ENCODE measurements at places on chromosomes 1 and 21.

DNA sequence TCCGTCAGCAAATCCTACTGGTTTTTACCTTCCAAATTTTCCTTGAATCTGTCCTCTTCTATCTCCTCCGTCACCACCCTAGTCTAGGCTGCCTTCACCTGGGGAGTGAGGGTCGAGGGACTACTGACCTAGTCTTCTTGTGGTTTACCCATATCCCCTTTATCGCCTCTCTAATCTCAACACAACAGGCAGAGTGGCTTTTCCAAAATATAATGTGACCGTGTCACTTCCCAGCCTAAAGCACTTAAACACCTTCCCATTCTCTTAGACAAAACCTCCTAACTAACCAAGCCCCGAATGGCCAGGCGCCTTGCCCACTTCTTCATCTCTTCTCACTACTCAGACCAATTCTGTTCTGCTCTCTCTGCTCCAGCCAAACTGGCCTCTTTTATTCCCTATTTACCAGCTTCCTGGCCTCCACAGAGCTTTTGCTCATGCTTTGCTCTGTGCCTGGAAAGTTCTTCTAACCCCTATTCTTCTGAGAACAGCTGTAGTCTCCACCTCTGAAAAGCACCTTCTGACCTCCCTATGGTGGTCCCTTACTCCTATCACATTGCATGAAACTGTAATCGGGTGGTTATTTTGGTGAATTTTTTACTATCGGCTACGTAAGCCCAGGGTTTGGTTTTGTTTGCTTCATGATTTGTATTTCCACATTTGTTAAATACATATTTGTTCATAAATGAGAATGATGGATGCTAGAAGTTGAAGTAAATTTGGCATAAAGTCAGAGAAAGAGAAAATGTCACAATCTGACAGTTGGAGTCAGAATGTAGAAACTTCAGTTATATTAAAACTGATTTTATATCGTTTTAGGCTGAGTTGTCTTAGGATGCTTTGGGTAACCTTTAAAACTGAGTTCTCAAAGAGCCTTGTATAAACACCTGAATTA lies 1.2 kb upstream of the NBPF1 start:
- no peak for DNase-seq

DNA sequence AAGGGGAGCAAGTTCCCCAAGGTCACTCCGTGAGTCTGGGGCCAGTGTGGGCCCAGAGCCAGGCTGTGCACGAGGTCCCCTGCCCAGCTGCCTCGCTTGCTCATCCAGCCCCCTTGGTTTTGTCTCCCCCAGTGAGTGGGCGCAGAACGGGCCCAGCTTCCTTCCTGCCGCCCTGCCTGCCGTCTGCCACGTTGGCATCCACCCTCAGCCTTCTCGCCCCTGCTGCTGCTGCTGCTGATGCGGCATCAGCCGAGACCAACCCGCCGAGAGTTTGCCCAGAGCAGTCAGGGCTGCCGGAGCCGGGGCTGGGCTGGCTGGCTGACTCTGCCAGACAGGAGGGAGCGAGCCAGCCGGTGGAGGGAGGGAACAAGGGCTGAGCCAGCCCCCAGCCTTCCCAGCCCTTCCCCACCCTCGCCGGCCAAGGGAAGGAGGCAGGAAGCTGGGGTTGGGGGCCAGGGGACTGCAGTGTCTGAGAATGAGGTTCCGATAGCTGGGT lies 31.4 kb upstream of the WASF2 start:
- DNase-seq = peak; percentile 32

DNA sequence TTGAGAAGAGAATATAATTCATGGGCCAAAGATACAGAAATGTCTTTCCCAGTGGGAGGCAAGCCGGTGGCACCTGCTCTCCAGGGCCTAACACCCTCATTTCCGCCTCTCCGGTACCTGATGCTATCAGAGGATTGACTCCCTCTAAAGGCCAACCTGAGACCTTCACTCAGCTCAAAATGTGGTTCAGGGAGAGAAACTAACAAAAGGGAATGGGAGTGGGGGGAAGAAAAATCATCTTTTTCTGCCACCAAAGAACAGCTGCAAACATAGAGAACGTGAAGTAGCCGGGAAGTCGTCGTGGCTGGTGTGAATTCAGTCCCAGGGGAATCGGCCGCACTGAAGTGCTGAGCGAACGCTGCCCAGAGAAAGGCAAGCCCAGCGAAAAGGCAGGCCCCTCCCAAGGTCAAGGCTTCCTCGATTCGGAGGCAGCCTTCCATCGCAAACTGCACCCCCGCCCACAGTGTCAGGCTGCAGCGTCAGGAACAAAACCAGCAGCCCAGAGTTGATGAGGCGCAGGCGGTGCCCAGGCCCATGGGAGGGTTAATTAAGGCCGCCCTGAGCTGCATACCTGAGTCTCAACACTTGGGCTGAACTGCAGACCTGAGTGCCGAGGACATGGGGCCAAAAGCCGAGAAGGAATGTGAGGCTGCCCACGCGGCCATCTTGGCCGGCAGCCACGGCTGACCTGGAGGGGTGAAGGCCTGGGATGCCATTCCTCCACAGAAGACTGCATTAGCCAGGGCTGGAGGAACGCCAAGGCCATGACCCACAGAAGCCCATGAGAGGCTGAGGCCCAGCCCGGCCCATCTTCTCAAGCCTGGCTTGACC lies 160.2 kb downstream of the PSMG1 start:
- no peak for DNase-seq

DNA sequence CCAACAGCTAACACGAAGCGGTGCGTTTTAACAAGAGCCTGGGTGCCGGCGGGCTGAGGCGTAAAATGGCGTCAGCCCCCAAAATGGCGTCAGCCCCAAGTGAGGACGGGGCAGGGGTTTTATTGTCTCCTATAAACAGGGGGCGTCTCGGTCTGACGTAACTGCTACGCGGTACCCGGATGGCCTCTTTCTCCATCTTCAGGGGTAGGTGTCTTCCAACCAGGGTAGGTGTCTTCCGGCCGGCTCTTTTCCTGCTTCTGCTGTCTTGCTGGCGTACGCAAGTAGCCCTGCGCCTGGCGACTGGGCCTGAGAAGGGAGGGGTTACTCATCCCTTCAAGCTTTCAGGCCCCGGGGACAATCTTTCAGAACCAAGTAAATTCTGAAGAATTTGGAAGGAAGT lies 45.3 kb downstream of the LGR6 start:
- no peak for DNase-seq

GRCh38 chr1:221911714-221912113 lies 169.8 kb upstream of the DUSP10 start:
- no peak for DNase-seq

- no peak for DNase-seq
Measured at GRCh38 chr1:111850109-111850508, 94.4 kb downstream of the DDX20 start.

DNA sequence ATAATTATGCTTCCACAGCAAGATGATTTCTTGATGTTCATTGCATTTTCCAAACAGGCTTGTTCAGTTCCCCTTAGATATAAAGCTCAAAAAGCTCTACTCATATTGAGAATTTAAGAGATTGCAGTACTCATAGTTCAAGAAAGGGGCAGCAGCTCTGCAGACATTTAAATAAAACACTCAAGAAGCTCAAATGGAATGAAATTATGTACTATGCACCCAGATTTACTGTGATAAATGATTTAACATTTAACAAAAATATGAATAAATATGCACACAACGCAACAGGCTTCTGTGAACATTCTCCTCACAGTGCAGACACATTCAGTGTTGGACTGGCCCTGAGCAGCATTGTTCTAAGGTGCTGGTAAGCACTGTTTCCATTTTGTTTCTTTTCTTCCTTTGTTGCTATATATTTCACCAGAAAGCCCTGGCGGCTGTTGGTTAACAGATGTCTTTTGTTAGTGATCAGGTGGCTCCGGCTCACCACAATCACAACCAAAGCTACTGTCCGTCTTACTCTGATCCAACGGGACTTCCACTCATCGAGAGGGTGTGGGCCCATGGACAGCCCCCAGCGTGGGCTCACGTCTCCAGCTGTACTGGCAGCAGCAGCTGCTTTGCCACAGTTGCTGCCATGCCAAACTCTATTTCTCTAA lies 1440.3 kb downstream of the NCAM2 start:
- DNase-seq = no peak

DNA sequence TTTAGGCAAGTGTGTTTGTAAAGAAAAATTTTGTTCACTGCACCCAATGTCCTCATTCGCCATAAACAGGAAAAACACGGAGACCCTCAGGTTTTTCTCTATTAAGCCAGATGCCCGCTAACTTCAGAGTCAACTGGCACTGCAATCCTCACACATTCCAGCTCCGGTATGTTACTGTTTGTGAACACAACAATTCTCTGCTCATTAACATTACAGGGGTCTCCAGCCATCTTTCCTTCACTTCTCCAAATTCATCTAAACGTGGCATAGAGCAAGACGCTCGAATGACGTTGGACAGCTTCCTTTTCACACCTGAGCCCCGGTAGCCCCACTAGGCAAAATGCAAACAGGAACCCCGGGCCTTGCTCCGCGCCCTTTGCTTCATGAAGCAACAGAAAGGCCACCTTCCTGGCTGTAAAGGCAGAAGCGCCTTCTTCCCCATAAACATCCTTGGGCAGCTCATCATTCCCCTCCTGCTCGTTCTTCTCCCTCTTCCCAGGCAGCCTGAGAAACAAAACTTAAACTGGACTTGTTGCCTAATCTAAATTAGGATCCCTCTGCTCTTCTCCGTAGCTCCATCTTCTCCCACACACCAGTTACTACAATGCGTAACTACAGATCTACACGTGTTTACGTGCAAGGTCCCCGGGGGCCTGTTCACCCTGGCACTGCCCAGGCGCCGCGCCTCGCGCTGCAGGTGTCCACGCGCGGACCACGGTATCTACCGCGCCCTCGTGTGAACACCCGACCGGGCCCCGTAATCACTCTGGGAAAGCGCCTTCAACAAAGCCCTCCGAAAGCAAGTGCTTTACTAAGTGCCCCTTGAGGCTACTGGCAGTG lies 1.2 kb downstream of the LBR start:
- DNase-seq = peak; percentile 10

DNA sequence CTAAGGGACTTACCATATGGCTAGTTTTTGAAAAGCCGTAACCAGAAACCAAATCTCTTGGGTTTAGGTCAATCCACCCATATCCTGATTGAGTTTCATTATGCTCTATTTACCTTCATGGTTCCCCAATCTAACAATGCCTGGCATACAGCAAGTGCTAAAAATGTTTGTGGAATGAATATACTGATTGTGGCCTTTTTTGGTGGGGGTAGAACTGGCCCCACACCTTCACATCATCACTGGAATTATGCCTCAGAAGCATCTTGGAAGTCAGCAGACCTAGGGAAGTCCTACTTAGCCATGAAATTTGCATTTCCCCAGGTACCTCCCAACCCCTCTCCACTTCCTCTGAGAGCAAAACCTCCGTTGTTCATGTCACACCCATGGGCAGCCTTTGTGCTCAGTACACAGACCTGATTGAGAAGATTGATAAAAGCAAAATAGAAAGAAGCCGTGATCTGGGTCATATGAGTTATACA lies 17.8 kb upstream of the SLAMF1 start:
- DNase-seq = no peak

DNA sequence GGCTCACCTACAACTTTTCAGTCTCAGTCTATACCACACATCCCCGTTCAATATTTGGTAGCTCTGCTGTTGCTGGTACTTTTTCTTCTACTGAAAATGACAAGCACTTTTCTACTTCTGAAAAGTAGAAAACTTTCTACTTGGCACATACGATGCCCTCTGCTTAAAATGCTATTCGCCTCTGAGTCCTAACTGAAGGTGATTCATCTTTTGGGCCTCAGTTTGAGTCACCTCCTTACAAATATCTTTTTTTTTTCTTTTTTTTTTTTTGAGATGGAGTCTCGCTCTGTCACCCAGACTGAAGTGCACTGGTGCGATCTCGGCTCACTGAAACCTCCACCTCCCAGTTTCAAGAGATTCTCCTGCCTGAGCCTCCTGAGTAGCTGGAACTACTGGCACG lies 136.0 kb upstream of the CYYR1 start:
- DNase-seq = no peak
